ENCODE measurements at places on chromosomes 1 and 21. TPM values are rescaled to one million over a fixed set of nuclear protein-coding genes. Genes with fewer than 3 reads are reported as not detected.

The HIVEP3 gene
- 0.32 TPM for total RNA-seq

The THEM5 gene
- not detected for total RNA-seq

The ISG20L2 gene
- total RNA-seq: 7.8 TPM

The AADACL3 gene
- not detected for total RNA-seq

The FMO5 gene
- 19.6 TPM for total RNA-seq

The HSF2BP gene
- total RNA-seq: 0.75 TPM

The ARHGEF19 gene
- total RNA-seq: 1.5 TPM

The NEGR1 gene
- 42.8 TPM for total RNA-seq

DNA sequence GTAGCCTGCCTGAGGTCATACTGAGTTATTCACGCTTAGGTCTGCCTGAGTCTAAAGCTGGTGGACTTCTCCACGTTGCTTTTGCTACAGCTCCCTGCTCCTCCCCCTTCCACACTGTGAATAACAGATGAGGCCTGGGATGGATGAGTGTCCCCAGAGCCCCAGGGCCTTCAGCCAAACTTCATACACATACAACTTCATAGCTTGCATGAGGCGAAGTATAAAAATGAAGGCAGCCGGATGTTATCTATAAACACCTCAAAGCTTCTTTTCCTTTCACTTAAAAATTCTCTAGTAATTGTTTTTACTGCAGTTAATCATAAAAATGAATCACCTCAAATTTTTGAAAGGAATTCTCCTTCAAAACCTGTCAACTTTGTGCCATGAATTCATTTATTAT lies 70.2 kb downstream of the DAB1 start:
- no peak for DNase-seq

DNA sequence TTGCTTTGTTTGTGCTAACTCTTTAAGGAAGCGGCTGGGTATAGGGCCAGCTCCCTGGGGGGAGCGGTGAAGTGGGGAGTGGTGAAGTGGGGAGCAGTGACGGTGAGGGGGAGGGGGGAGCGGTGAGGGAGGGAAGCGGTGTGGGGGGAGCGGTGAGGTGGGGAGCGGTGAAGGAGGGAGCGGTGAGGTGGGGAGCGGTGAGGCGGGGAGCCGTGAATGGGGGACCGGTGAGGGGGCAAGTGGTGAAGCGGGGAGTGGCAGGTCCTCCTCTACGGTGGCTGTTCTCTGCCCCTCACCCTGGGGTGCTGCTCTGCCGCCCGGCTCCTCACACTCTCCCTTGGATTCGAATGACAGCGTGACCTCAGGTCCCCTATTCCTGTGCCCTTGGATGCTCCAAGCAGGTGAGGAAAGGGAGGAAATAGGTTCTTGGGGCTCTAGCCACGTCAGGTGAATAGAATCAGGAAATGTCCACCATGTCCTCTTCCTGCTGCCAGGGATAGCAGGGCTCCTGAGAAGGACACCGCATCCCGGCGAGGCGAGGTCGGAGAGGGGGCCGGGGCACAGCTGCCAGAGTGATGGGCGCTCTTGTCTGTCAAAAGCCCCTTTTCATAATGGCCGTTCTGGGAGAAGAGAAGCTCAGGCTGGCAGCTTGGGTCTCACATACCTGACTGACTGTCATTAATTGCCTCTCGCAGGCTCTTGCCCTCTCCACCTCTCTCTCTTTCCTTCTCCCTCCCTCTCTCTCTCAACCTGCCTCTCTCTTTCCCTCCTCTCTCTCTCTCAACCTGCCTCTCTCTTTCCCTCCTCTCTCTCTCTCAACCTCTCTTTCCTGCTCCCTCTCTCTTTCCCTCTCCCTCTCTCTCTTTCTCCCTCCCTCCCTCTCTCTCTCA lies 134.2 kb downstream of the PGBD5 start:
- no peak for DNase-seq

DNA sequence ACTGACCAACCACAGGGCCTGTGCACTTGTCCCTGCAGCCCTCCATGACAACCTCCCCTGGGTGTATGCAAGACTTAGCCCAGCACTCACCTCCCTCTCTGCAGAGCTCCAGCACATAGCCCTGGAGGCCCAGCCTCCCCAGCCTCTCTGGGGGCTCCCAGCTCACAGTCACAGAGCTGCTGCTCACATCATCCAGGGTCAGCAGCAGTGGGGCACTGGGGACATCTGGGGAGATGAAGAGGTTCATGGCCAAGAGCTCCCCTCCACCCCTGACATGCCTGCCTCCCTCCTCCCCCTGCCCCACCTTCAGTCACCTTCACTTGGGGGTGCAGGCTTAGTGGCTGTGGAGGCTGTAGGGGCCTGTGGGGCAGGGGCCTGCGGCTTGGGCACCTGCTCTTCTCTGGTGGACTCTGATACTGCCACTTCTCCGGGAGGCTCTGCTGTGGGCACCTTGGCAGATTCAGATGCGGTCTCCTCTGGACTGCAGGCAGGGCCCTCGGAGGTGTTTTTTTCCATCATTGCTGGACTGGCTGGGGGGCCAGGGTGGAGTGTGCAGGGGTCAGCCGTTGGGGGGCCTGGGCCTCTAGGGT lies at the start of gene MYBPH:
MYBPH (minus strand) TSS at position 590 of the 590 bp plus-strand sequence; CDS start at position 519, 71 bp downstream.
- DNase-seq: no peak

DNA sequence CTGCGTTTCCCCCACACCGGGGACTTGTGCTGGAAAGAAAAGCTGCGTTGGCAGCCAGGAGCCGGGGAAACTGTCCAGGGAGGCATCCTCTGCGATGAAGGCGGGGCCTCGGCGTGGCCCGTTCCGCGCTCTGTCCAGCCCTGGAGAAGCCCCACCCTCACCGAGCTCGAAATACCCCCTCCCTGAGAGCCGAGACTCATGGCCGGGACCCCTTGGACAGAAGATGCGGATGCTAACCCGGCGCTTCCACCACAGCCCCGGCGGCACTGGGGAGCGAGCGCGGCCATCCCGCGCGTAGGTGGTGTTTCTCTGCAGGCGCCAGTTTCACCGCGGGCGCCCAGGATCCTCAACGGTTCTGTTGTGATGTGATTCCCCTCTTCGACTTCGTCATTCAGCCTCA lies 31.6 kb downstream of the PDE9A start:
- no peak for DNase-seq

GRCh38 chr1:204889681-204890383 lies 19.2 kb downstream of the NFASC start:
- DNase-seq: no peak

- DNase-seq: no peak
These were observed 27.6 kb downstream of the GPR88 start for GRCh38 chr1:100565533-100565932.

DNA sequence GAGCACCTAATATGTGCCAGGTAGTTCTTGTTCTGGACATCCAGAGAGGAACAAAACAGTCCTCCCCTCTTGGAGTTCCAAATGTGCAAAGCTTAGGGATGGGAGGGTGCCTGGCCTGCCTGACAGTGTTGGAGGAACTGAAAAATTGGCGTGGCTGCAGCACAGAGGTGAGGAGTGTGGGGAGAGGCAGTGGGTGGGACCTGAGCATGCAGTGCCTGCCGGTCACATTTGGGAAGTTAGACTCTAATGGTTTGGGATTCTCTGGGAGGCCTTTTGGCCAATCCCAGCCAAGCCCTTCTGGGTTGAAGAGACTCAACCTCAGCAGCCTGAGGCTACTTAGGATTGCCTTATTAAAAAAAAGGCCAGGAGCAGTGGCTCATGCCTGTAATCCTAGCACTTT lies 2.3 kb upstream of the TCEA3 start:
- no peak for DNase-seq

DNA sequence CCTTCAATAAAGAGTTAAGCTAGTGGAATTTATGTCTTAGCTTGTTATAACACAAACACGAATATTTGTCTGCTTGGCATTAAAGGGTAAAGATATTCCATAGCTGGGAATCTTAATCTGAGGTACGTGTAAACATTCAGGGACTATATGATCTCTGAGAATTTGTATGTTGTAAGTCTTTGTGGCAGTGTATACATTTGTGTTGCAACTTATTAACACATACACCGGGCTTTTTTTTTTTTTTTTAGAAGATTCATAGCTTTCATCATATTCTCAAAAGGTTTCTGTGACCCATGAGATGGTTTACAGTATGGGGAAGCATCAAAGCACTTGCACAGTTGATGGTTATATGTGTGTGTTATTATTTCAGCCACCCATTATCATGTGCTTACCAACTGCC lies 3.0 kb downstream of the GGPS1 start:
- DNase-seq: no peak

DNA sequence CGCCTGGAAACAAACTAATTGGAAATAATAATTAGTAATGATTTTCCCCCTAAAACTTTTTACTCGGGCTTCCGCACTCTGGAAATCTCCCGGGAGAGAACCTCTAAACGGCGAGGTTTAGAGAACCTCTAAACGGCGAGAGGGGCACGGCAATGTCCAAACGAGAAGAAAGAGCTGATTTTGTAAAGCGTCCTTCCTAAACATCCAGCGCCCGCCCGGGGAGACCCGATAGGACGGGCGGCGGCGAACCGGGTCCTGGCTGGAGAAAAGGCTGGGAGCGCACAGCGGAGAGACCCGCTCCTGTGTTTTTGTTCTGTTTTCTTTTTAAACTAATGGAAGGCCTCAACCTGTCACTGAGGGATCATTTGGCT lies 1.6 kb downstream of the PAX7 start:
- no peak for DNase-seq
